ENCODE measurements at places on chromosomes 3 and 15. TPM values are rescaled to one million over a fixed set of nuclear protein-coding genes. Genes with fewer than 3 reads are reported as not detected.

GRCh38 chr3:142180761-142181362 lies 31.5 kb upstream of the TFDP2 start:
- DNase-seq, result no peak

DNA sequence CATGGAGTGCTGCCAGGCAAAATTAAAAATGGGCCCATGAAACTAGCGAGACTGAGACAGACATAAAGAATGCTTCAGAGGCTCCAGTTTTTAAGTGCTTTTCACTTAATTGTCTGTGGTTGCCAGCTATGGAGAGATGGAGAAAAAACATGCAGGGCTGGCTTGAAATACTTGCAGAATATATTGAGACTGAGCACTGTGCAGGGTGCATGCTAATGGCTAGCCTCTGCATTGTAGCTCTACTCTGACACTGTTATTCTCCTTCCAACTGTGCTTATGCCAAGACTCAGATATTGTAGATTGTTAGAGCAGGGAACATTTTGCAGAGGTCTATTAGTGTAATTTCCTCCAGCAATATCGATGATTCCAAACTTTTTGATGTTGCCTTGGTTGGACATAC lies 735.0 kb downstream of the PDCD6IP start:
- no peak for DNase-seq

DNA sequence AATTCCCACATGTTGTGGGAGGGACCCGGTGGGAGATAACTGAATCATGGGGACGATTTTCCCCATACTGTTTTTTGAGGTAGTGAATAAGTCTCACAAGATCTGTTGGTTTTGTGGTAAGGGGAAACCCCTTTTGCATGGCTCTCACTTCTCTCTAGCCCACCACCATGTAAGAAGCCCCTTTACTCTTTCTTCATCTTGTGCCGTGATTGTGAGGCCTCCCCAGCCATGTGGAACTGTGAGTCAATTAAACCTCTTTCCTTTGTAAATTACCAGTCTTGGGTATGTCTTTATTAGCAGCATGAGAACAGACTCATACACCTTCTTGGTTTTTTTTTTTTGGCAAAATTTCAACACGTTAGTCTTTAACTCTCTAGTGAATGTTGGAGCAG lies 18.1 kb downstream of the ARL8B start:
- DNase-seq, result no peak

DNA sequence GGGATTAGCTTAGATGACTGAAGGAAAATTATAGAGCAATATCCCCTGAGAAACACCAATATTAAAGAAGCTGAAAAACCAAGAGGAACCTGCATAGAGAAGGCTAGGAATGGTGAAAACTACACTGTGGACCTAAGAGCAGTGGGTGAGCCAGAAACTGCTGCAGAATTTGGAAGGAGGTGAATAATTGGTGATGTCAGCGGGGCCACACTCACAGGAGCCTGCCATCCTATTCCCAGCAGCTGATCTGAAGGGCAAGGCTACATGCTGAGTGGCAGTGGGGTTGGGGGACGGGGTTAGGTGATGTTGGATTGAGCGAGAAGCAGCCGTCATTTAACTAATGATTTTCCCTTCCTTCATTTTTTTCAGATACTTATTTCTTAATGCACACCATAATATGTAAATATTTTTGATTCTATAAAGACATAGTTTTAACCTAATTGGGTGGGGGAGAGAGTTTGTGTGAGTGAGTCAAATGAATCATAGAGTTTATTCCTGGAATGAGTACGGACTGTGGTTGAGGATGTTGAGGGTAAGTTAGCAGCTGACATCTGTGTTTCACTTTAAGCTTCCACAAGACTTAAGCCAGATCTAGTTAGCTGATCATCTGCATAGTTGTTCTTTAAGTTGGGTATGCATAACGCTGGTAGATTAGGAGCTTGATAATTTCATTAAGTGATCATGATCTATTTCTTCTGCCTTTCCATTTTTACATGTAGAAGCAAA lies 222.8 kb downstream of the PTPRG start:
- no peak for DNase-seq

DNA sequence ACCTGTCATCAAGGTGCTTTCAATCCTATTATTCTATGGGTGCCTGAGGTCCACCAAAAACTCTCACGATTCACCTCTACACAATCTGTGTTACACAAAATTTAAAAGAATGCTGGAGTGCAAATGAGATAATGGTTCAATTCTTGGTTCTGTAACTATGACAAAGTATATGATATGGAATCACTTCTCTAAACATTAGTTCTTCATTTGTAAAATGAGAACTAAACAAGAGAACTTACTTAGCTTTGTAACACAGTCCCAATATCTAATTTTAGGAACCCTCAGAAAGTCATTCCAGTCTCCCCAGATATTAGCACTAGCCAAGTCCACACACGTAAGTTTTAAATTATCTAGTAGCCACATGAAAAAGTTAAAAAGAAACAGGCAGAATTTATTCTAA lies 111.5 kb downstream of the TBL1XR1 start:
- no peak for DNase-seq

DNA sequence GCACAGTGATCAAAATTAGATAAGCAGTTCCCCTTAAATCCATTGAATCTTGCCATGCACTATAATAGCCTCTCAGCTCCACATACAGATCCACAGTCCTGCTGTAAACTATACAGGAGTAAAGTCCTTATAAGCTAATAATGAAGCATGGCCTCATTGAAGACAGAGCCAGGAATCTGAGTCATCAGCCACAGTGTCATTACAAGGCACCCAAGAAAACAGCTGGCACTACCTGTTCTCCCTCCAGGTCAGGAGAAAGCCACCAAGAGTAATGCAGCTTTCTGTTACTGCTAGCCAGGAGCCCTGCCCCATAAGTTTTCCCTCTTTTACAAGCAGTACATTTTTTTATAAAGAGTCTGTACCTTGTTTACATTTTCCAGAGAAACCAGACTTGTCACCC lies 27.3 kb downstream of the WDR49 start:
- no peak for DNase-seq

GRCh38 chr3:10473581-10474274 lies 31.7 kb downstream of the ATP2B2 start:
- no peak for DNase-seq

- DNase-seq, result no peak
These were observed 87.5 kb downstream of the LRRFIP2 start for GRCh38 chr3:37086918-37087317.

DNA sequence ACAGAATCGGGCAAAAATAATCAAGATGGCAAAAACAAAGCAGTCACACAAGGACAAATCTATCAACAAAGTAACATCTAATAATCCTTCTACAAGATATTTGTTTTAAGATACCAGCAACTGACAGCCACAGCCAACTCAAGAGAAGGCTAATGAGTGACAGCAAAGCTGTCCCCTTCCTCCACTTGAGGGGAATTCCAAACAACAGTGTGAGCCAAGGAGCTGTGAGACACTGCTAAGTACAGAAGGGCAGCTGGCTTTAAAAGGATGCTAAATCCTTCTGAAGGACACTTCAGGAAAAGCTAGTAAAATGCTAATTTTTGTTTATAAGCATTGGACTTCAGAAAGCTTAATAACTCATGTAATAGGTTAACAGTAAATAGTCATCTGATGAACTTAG lies 120.3 kb upstream of the GOLGA8J start:
- DNase-seq, result no peak

DNA sequence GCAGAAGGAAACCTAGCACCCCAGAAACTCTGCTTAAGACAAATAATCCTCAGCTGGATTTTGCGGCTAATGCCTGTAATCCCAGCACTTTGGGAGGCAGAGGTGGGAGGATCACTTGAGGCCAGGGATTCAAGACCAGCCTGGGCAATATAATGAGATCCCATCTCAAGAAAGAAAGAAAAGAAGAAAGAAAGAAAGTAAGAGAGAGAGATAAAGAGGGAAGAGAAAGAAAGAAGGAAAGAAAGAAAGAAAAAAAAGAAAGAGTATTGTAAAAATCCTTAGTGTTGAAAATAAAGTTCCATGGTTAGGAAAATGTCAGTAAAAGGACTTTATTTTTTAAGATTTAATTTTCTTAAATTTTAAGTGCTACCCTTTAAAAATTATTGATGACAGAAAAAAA lies 54.9 kb upstream of the LRRFIP2 start:
- DNase-seq, result no peak

- DNase-seq, result no peak
These were observed 68.3 kb upstream of the TBC1D5 start for GRCh38 chr3:17810759-17811158.

GRCh38 chr3:107897471-107898061 lies 193.3 kb downstream of the CD47 start:
- no peak for DNase-seq

DNA sequence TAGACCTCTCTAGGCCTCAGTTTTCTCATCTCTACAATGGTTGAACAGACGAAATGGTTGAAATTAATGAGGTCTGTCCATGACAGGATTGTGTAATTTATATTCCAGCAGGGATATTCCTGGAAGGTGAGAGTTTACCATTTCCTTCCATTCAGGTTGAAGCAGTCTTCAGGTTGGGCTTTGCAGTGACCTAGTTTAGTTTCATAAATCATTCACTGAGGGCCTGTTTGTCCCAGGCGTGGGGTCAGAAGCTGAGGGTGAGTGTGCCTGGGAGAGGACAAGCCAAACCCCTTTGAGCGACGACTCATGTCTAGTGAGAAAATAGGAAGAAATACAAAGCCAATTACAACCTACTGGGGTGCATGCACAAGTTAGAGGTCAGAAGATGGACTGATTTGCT lies 57.2 kb upstream of the CACNA2D3 start:
- no peak for DNase-seq

DNA sequence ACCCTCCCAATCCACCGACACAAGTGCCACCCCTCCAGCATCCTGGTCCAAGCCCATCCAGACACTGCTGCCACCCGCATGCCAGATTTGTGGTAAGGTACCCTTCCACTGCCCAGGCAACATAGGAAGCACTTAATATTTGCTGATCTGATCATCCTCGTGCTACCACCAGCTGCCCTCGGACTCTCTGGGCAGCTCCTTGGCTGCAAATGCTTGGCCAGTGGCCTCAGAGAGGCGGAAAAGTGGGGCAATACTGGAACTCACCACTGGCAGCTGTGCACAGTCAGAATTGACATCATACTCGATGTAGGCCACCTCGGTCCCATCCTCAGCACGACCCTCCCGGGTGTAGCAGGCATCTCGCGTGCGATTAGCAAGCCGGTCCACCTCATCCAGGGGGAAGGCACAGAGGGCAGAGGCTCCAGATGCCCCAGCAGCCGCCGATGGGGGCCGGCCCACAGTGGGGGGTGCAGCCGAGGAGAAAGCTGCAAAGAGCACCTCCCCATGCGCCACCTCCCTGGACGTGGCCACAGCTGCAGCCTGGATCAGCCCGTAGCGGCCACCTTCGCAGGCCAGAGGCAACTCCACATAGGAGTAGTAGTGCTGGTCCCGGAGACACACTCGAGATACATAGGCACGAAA lies 6.5 kb downstream of the PLXNB1 start:
- DNase-seq, result no peak

DNA sequence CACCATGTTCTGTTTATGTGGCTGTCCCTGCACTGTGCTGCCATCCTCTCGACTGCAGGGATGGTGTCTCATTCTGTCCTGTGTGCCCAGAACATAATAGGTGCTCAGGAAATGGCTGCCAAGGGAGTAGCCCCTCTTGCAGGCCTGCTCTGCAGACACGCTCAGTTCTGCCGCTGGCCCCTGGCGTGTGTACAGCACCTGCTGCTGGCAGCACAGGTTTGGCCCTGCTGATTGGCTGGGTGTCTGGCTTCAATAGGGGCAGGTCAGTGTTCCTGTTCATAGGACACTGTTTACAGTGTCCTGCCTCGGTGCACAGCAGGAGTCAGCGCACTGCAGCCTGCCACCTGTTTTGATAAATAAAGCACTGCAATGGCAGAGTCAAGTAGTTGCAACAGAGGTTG lies 146.9 kb downstream of the DNAJB8 start:
- peak; percentile 27 for DNase-seq

DNA sequence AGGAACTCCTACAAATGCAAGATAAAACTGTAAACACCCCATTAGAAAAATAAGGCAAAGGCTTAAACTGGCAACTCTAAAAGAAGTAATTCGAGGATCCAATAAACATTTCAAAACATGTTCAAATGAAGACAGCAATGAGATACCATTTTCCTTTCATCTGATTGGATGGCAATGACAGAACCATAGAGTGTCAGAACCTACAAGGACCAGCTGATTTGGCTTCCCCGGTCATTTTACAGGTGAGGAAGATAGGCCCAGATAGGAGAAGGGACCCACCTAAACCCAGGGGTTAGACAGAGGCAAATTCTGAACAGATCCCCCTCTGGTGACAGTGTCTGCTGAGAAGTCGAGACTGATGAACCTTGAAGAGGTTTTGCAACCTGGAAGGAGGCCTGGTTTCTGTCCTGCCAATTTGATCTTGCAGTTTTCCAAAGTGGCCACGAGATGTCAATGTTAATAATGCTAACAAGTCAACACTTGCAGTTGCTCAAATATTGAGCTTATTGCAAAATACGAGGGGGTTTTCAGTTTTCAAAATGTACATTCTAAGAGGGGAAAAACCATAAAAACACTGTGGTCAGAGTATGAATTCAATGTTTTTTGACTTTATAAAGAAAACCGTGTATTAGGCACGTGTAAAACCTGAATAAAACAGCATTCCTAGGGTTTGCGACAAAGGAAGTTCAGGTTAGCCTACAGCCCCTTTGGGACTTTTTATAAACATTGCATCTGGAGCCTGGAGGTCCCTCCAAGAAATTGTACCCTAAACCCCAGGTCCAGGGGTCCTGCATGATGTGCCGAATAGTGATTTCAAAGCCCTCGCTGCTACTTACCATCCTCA lies 21.5 kb downstream of the CFAP161 start:
- peak; percentile 68 for DNase-seq

- DNase-seq, result no peak
These were observed 37.9 kb upstream of the SLC2A2 start for GRCh38 chr3:171064461-171064860.

GRCh38 chr15:63181648-63182047 lies 7.8 kb upstream of the RAB8B start:
- DNase-seq, result no peak

DNA sequence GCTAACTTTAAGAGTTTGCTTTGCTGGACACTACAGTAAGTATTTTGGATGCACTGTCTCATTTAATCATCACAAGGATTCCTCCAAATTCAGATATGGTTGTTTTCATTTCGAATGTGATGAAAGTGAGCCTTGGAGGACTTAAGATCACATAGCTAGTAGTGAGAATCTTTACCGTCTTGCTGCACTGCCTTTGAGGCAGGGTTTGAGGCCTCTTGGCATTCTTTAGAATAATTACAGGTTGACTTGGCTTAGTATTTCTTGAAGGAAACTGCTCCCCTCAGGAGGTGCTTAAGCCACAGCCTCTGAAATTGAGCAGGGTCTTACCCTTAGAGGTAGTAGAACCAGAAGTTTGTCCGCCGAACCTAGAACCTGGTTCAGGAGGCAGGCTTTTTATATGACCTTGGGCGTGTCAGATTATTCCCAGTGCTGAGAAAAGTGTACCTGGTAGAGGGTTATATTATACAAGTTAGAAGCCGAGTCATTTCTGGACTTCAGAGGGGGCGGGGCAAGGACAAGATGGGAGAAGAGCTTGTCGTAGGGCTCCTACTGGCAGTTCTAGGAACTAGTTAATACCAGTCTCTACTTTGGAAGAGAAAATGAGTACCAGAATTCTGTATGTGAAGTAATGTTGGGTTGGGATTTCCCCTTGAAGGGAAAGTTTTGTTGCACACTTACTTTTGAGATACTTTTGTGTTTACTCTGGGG lies 1.1 kb downstream of the TFG start:
- no peak for DNase-seq

GP5 gene
- total RNA-seq, result 0.21 TPM

ARNT2 gene
- 7.2 TPM for total RNA-seq

SLC28A2 gene
- not detected for total RNA-seq

SERPINI2 gene
- 0.55 TPM for total RNA-seq

P2RY1 gene
- total RNA-seq, result 9.2 TPM
